ENCODE measurements at places on chromosomes 12 and 14.
A peak's percentile ranks its signal among the peaks of the same experiment; 100 is the strongest.

DNA sequence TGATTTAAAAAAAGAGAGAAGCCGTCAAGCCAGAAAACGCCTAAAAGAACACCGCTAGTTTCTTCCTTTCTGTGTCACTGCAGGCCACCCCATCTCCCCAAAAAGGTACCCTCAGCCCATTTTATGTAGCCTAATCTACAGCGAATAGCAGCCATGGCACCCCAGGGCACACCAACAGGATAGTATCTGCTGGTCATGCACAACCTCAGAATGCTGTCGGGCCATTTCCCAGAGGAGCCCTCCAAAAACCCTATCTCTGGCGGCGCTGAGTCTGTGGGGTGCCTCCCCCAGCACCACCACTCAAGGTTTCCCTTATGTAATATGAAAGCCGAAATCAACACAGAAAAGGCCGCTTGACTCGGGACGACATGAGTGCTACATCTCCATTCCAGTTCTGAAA is 98.9 kb downstream of the BCL11B start:
- no peak for DNase-seq

GRCh38 chr14:31926123-31926522 is 151.0 kb upstream of the ARHGAP5 start:
- DNase-seq, result no peak

- peak; percentile 60 for DNase-seq
Measured at GRCh38 chr12:124646385-124647230, 79.2 kb upstream of the NCOR2 start.

DNA sequence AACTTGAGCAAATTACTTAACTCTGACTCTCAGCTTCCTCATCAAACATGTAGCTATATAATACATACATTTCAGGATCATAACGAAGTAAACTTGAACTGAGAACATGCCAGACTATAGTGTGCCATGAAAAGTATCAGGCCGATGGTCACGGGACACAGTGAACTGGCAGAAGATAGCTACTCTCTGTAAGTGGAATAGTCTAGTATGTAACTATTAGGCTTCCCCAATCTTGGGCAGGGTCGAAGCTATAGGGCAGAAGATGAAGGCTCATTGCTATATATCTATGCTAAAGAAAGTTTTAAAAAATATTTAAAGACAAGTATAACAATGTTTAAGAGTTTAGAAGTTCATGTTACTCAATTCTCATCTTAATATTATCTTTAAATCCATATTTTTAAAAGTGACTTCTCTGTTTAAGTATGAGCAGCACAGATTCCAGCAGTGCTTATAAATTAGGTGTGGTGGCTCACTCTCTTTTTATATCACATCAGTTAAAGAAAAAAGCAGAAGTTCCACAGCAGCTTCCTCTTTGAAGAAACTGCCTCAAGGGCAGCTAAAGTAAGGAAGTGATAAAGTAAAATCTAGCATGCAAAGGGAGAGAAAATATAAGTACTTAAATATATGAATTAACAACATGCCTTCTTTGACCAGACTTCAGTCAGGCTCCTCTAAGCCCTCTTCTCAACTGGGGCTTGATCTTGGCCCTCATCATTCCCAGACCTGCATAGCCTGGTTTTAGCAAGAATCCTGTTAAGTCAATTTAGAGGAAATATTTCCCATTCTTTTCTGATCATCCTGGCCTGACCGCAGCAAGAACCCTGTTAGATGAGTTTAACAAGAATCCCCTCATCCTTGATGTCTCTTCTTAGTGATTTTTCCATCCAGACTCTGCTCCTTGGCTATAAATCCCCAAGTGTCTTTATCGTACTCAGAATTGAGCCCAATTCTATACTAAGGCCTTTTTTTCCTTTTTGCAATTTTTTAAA is 8.4 kb upstream of the GLIPR1 start:
- DNase-seq, result peak; percentile 29

DNA sequence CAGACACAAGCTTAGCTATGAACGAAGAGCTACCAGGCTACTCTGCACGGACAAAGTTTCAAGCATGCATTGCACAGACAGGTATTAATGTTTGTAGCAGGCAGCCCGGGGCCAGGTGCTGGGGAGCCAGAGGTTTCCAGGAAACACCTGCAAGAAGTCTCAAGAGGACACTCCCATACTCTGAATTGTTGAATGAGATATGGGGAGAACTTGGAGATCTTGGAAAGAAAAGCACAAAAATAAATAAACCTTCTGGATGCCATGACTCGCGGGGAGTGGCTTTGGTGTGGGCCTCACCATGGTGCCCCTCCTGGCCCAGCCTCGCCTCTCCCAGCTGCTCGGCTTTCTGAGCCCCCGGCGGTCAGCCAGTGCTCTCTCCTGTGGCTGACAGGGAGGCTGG is 186.8 kb downstream of the TTC7B start:
- DNase-seq, result no peak

GRCh38 chr12:5034603-5035002 is 9.1 kb upstream of the KCNA5 start:
- no peak for DNase-seq

GRCh38 chr14:34331728-34332623 is 130.1 kb downstream of the SPTSSA start:
- DNase-seq, result peak; percentile 45

GRCh38 chr14:45867046-45867894 is 614.3 kb upstream of the MIS18BP1 start:
- DNase-seq, result no peak

DNA sequence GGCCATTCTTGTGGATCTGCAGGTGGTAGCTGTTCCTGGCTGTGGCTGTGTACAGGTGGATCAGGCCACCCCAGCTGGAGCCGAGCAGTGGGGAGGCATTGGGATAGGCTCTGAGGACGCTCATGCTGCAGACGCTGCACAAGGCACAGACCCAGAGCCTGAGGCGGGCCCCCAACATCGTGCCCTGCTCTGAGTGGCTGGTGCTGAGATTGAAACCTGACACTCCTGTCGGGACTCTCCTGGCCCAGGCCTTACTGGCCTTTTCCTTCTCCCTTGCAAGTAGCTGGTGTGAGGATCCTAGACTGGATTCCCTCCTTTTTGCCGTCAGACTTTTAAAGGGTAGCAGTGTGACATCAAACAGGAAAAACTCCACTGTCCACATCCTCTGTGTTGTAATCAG is at the start of gene FGF23:
Gene FGF23 (minus strand): TSS at position 308 of the 400 bp plus-strand sequence. CDS start 130 bp downstream, at position 178.
- DNase-seq, result no peak

GRCh38 chr12:19437996-19438395 is 1.3 kb upstream of the AEBP2 start:
- no peak for DNase-seq

- DNase-seq, result no peak
Measured at GRCh38 chr12:51833448-51834227, 14.9 kb downstream of the FIGNL2 start.

GRCh38 chr12:107386569-107386968 is 293.2 kb upstream of the CRY1 start:
- no peak for DNase-seq

DNA sequence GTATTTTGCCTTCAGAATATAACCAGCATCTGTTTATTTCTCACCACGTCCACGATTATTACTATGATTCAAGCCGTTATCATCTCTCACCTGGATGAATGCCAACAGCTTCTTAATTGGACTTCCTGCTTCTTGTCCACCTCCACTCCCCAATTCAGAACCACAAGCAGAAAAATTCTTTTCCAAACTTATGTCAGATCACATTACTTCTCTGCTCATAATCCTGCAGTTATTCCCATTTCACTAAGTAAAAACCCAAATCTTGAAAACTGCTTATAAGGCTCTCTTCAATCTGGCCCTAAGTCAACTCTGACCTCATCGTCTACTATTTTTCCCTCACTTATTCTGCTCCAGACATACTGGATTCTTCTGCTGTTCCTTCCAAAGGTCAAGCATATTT is 2.0 kb downstream of the CRY1 start:
- no peak for DNase-seq

GRCh38 chr12:51897181-51897580 is 9.3 kb downstream of the ANKRD33 start:
- DNase-seq, result no peak

- DNase-seq, result no peak
Measured at GRCh38 chr14:99209409-99209808, 62.6 kb downstream of the BCL11B start.

DNA sequence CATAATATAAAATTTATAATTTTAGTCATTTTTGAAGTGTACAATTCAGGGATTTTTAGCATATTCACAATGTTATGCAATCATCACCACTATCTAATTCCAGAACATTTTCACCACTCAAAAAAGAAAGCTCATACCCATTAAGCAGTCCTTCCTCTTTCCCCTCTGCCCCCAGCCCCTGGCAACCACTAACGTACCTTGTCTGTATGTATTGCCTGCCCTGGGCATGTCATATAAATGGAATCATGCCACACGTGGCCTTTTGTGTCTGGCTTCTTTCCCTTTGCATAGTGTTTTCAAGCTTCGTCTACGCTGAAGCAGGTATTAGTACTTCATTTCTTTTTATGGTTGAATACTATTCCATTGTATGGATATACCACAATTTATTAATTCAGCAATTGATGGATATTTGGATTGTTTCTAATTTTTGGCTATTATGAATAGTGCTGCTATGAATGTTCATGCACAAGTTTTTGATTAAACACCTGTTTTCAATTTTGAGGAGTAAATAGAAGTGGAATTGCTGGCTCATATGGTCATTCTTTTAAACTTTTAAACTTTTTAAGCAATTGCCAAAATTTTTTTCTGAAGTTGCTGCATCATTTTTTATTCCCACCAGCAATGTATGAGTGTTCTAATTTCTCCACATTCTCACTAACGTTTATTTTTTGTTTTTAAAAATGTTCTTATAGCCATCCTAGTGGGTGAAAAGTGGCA is 1.6 kb upstream of the SSTR1 start:
- DNase-seq, result no peak

GRCh38 chr12:38906482-38907200 is 1.2 kb upstream of the CPNE8 start:
- peak; percentile 86 for DNase-seq

- no peak for DNase-seq
Measured at GRCh38 chr14:80627745-80628144, 313.8 kb downstream of the CEP128 start.

- DNase-seq, result peak; percentile 70
Measured at GRCh38 chr12:31578632-31579031, 12.3 kb downstream of the DENND5B start.

GRCh38 chr14:68040633-68041369 is 221.2 kb downstream of the RAD51B start:
- no peak for DNase-seq

DNA sequence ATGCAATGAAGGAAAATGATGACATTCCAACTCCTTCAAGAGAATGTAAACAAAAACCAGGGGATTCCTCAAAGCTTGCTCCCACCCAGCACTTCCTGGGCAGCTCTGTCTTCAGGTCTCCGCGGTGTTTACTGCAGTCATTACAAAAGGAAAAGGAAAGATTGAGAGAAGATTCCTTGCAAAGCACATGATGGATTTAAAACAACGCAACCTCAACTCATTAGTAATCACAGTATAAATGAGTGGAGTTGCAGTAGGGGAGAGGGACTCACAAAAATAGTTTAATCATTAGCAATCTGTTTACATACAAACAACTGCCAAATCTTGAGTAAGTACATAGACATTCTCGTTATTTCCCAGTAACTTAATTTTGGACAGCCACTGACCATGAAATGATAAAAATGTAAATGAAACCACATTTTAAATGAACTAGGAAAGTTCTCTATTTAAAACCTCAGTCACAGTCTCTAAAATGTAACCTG is 49.7 kb upstream of the OVCH1 start:
- DNase-seq, result no peak

GRCh38 chr14:53325176-53325806 is 172.2 kb upstream of the DDHD1 start:
- DNase-seq, result peak; percentile 62

DNA sequence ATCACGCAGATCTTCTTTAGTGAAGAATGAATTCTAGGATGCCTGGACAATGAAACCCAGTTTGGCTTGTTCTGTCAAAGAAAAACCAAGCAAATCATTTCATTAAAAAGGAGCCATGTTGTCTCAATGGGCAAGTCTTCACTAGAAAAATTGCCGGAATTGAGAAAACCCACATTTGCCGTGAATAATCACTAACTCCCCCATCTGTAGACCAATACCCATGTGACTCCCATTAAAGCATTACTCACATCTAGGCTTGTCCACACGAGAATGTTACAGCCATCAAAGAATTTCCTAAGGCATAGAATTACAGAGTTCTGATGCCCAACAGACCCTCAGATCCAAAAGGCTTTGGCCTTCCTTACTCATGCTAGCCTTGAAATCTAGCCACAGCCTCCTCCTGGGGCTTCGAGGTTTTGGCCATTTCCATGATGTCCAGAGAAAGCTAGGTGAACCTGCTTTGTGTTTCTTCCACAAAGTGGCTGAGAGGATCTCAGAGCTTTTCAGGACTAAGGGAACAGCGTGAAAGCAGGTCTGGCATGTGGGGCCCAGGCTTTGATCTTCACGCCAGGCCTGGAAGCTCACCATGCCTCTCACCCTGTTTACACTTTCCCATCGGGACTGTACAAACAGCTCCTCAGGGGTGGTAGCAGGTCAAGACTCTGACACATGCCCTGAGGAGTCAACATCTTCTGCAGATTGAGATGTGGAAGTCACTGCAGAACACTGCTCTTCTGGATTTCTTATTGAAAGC is 12.1 kb downstream of the SLC7A8 start:
- no peak for DNase-seq

DNA sequence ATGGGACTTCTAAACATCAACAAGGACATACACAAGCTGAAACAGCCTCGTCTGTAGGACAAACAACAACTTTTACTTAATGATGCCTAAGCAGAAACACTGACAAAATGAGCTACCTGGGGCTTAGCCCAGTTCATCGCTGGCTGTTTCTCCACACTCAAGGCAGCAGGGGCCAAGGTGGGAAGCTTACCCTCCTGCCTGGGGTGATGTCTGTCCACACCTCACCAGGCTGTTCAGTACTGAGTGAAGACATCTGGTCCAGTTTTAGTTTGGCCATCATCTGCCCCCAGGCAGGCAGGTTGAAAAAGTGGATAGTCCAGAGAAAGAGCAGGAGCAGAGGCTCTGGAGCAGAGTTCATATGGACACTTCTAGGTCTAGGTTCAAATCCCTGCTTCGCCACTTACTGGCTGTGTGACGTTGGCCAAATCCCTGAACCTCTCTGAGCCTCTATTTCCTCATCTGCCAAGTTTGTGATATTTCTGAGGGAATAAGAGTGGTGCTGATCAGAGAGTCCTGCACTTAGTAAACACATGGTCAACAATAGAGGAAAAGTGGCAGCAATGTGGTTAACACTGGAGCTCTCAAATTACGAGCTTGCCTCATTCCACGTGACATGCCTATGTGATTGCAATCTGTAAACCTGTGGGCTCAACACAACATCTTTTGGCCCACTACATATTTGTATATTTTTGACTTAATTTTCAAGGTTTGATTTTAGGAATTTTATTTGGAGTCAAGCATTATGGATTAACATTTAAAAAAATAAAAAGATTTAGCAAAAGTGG is 720.1 kb upstream of the TMEM132C start:
- no peak for DNase-seq

DNA sequence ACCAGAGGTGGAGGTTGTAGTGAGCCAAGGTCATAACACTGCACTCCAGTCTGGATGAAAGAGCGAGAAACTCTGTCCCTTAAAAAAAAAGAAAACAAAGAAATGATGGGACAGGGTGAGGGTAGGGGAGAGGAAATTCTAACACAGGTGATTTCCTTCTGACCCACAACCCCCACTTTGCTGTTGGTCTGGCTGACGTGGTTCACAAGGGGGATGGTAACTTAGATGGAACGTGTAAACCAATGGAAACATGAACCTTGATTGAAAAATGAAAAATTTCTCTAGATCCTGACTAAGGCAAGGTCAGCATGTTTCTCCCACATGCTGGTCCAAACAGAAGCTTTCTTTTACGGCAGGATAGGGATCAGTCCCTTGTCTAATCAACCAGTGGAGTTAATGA is 15.8 kb upstream of the RIOX1 start:
- no peak for DNase-seq

- DNase-seq, result peak; percentile 74
Measured at GRCh38 chr12:92505254-92506231, 197.2 kb upstream of the PLEKHG7 start.
